ENCODE measurements at places on chromosomes 4 and X.

DNA sequence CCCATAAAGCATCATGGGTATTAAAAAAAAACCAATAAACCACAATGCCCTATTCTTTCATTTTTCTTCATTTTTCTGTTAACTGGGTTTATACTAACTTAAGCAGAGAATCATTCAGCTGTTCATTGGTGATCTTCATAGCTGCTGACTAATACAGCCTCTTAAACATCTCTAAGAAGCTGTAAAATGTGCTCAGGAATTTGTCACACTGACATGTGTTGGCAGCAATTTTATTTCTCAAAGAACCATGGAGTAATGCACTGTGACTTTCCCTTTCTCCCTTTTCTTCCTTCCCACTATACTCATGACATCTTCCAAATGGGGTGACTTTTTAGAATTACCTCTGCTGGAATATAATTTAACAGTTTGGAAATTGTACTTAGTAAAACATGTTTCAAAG lies 315.4 kb downstream of the ANTXR2 start:
- DNase-seq, result no peak

DNA sequence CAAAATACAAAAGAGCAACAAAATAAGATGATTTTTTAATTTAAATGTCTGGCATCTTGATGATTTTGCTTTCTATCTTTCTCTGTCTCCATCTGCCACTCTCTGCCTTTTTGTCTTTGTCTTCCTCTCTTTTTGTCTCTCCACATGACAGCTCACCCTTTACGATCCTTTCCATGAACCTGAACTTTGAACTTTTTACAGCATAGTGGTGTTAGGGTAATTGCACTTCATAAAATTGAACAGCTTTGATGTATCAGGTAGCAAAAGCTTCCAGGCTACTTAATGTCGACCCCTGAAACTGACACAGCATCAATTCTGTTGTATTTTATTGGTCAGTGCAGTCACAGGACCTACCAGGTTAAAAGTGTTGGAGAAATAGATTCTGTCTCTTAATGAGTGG lies 1517.0 kb downstream of the ADGRL3 start:
- DNase-seq, result no peak

DNA sequence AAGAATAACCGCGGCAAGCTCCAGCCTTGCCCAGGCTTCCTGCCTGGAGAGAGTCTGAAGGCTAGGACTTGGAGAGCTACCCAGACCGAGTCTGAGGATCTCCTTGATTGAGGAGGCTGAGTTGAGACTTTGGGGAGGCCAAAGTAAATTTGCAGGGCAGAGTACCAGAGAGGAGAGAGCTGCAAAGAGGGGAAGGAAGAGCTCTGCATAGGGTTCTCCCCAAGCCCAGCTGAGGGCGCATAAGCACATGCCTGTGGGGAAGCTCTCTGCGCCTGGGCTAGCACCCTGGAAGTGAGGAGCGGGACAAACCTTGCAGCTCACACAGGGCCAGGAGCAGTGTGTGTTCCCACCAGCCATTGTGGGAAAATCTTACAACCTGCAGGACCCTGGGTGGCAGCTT lies 56.1 kb downstream of the FAM193A start:
- DNase-seq, result no peak

- DNase-seq, result no peak
Measured at GRCh38 chr4:40183615-40184411, 13.0 kb upstream of the RHOH start.

DNA sequence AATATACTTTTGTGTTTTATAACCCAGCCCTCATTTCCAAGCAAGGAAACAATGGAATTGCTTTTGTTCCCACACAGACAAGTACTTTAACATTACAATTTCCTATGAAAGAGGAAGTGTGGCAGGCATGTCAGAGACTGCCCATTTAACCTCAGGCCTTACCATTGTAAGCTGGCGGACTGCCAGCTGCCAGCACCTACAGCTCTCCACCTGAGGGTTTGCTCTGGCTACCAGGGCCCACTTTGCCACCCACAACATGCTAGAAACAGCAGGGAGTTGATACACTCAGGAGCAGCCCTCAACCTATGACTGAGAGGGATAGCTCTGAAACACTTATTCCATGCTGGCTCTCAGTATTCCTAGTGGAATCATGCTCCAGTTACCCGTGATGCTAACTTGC lies 152.3 kb upstream of the PRDX4 start:
- DNase-seq, result no peak

DNA sequence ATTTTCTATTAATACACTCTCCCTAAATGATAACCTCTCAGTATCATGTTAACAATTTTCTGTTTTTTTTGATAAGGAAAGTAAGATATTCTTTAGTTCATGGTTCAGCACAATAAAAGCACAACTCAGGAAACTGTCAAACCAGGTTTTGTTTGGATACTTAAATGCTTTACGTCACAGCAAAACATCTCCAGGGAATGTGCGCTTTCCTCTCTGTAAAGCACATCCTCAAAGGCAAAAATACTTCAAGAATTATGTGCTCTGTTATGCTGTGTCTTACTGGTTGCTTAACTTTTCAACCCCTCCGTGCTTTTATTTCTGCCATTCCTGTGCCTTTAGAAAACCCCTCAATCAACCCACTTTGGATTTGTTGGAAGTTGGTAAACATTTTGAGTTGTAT lies 27.8 kb downstream of the SNX25 start:
- no peak for DNase-seq

- DNase-seq, result no peak
Measured at GRCh38 chr4:7358100-7358735, 76.5 kb downstream of the PSAPL1 start.

DNA sequence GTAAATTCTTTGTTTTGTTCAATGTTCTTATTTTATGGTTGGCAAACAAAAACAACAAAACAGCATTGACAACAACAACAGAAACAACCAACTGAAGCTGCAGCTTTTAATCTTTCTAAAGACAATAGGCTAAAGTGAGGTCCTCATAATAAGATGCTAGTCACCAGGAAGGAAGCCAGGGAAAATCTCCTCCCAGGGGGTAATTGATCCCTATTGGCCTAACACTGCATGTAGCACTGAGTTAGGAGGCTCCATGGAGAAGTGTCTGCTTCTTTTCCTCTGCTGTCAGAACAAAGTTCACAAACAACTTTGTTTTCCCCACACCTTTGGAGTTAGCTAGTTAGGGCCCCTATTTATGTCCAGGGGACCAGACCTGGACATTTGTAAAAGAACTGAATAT lies 4.7 kb upstream of the LRAT start:
- no peak for DNase-seq

- no peak for DNase-seq
Measured at GRCh38 chrX:136322064-136322463, 21.3 kb downstream of the ADGRG4 start.

DNA sequence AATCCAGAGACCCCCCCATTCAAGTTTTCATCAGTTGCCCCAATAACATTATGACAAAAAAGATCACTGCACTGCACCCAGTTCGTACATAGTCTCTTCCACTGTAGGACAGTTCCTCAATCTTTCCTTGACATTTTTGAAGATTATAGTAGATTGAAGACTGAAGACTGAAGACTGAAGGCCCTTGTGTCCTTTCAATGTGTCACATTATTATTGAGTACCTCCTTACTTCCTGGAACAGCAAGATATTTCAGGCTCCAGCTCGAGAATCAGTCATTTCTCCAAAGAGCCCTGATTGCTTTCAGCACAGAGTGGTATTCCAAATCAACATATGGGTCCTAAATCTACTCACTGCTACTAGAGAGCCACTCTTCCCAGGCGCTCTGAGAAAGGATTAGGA lies 75.0 kb downstream of the MANBA start:
- DNase-seq, result no peak

Measured in T47D (cell line).